Hippocampal formation (tissue), 2 donors: ENCODE measurements at places on chromosomes 5 and 9.

GRCh38 chr5:89071941-89072331 is 189.0 kb upstream of the MEF2C start:
- no peak for DNase-seq

GRCh38 chr5:36719282-36719681 is 112.9 kb downstream of the SLC1A3 start:
- DNase-seq = no peak

GRCh38 chr5:151454166-151454565 is 6.8 kb downstream of the SLC36A1 start:
- DNase-seq = no peak

DNA sequence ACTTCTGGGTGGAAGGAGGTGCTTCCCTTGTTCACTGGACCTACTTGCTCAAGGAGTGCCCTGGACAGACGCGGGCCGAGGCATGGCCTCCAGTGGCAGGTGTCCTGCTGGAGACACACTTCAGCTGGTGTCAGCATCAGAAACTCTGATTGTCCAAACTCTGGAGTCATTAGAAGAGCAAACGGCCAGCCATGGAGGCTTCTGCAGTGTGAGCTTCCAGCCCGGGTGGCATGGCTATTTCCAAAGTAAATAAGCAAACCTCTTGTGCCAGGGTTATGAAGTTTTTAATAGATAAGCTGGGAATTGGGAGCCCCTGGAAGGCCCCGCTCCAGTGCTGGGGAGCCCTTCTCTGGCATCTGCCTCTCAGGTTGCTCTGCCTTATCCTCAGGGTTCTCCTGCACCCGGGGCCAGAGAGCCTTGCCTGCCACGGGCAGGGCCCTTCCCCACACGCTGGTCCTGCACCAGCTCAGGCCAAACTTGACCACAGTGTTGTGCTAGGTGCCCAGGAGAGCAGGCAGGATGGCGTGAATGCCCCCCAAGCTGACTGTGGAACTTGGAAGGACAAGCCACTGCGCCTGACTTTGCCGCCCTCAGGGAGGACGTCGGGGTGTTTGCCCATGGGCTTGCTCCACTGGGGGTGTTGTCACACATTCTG is 285.6 kb downstream of the GADD45G start:
- no peak for DNase-seq

GRCh38 chr5:172383191-172383802 is 71.0 kb downstream of the SH3PXD2B start:
- DNase-seq = no peak

GRCh38 chr9:135676891-135677290 is 13.8 kb downstream of the LCN9 start:
- DNase-seq = no peak

DNA sequence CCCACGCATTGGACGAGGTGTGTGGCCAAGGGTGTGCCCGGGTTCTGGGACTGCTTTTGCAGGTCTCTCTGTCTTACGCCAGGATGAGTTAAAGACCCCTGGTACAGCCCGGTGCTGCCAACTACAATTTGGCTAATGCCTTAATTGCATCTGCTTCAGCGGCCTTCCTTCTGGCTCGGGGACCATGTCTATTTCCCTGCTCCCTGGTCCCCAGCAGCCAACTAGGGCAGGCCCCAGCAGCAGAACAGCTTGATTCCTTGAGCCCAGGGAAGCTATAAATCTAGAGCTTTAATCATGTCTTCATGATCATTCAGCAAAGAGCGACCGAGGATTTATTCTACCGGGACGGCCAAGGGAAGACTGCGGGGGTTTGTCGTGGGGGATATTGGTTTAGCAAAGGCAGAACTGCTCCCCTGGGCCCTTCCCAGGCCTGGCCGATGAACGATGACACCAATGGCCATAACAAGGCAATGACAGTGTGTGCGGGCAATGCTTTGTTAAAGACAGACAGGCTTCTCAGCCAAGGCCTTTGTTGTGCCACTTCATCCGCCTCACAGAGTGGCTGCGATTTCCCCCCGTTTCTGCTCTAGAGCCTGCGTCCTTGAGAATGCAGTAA is 51.4 kb downstream of the CFAP77 start:
- no peak for DNase-seq

DNA sequence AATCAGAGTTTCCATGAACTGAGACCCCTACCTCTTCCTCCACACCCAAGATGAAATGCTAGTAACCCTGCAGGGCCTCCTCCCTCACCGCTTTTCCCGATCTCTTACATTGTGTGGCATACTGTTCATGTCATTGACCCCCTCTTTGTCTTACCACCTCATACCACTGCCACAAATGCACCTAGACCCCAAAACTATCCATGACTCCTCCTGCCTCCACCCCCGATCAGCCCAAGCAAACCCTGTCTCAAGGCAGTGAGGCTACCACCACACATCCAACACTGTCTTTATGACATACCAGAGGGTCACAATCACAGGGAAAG is 55.7 kb downstream of the PLAC8L1 start:
- no peak for DNase-seq

DNA sequence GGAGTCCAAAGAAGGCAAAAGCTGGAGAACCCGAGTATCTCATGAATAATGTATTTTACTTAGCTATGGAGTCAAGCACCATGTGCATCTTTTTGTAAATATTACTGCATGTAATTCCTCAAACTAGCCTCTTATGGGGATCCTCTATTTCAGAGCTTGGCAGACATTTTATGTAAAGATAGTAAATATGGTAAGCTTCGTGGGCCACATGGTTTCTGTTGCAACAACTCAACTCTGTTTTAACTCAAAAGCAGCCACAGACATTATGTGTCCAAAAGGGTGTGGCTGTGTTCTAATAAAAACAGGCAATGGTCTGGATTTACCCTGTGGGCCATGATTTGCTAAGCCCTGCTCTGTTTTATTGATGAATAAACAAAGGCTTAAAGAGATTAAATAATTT is 17.3 kb downstream of the DAPK1 start:
- DNase-seq = no peak

- no peak for DNase-seq
Observed at GRCh38 chr9:109085510-109085909, 34.2 kb downstream of the TMEM245 start.

- DNase-seq = no peak
Observed at GRCh38 chr5:80093796-80094195, 58.6 kb downstream of the THBS4 start.

- DNase-seq = no peak
Observed at GRCh38 chr9:16203729-16204573, 651.1 kb downstream of the CCDC171 start.

- DNase-seq = no peak
Observed at GRCh38 chr9:129702589-129703520, 37.4 kb downstream of the PRRX2 start.

DNA sequence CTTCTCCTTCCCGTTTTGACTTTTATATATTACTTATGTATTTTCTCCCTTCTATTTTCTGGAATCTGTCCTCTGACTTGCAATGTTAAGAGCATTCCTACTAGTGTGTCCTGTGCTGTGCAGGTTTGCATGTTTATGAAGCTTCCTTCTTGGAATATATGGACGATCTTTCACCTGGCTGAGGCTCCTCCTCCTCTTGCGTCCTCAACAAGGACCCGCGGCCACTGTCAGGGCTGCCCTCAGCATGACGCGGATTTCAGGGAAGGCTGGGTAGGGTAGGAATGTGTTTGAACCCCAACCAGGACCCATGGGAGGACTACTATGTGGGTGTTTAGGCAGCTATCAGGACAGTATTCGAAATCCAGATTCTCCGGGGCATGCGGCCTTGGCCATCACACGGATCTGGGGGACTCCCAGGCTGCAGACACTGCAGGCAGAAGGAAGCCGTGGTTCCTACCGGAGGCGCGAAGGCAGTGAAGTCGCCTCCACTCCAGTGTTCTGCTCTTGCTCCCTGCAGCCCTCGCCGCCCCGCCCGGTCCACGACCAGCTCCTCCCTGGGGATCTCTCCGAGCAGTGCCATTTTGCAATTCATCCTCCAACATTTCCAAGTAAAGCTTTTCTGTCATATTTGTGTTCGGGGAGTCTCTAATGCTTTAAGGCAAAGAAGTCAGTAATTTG is 37.0 kb upstream of the OSMR start:
- DNase-seq = no peak

- no peak for DNase-seq
Observed at GRCh38 chr9:120579139-120580050, 572 bp downstream of the CDK5RAP2 start.

- no peak for DNase-seq
Observed at GRCh38 chr5:88881571-88881971, 1.4 kb downstream of the MEF2C start.

- no peak for DNase-seq
Observed at GRCh38 chr9:81669041-81669651, 20.2 kb downstream of the TLE1 start.

DNA sequence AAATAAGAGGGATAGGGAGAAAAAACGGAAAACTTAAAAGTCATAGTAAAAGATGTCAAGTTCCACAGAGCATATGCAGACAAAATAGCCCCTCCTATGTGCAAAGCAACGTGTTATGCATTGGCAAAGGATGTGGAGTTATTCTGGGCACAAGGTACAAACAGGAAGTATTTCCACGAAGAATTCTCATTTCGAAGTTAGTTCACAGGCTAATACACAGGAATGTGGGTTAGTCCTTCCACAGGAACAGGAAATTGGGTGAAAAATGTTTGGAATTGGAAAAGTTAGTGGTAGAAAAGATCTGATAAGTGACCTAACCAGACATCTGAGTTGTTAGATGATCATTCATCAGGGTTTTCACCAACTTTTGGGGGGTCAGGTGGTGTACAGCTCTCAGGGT is 326.6 kb downstream of the EBF1 start:
- no peak for DNase-seq

DNA sequence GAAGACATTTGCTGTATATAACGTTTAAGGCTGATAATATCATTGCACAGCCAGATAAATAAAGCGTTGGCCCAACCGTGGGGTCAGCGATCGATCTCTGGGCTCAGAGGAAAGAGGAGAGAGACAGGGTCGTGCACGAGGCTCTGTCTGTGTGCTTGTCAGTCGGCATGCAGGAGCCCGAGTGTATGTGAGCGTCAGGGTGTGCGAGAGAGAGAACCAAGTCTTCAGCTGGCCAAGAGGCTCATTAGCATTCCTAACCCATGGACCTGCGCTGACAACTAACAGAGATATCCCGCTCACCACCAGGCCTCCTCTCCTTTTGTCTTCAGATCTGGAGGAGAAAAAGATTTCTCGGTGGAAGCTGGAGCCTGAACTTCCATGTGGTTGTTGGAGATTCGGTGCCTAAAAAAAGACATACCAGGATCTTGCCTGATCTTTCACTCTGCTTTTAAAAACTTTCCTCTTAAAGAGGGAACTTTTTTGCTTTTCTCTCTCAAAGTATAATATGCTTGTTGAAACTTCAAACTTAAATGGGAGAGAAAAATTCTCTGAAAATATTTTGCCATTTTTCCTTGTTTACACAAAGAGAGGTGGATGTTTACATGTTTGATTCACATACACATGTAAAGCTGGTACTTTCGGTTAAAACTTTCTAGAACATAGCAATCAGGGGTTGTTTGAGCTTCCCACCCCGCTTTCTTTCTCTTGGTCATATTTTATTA is 16.5 kb downstream of the NR2F1 start:
- no peak for DNase-seq

DNA sequence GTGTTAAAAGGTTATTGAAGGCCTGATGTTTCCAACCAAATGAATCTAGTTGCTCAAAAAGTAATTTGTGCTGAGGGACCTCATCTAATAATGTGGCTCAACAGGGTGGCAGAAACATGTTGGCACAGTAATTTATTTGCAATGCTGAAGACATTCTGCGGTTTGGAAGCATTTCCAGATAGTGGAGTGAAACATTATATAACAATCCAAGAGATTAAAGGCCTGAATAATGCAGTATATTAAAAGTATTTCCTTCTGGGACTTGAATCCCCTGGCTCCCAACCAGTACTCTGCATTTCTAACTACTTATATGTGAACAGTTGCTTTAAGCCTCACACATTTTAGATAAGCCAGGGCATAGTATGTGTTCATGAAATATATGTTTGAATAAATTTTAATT is 25.9 kb upstream of the ALDH1A1 start:
- no peak for DNase-seq

DNA sequence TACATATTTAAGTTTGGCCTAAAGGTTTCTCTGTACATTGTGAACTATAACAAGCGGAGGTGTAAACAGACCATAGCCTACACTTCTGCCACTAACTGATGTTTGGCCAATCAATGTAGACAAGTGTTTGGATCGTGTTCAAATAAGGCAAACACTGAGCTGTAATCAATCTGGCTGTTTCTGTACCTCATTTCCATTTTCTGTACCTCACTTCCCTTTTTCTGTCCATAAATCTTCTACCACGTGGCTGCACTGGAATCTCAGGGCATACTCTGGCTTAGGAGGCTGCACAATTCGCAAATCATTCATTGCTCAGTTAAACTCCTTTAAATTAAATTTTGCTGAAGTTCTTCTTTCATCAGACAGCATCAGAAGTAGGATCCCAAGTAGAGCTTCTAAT is 140.9 kb downstream of the SLC25A46 start:
- DNase-seq = no peak

DNA sequence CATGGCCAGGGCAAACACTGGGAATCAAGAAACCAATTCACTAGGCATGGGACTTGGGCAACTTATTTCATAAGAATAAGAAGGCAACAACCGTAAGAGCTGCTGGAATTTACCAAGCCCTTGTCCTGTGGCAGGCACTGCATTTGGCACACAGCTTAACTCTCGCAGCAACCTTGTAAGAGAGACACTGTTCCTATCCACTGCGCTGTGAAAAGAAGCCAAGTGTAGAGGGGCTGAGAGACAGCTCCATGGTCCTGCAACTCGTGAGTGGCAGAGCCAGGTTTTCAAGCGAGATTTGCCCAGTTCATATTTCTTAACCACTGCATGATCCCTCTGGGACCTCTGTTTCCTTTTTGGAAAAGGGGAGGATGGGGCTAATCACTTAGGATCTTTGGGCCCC is 129.3 kb upstream of the STC2 start:
- no peak for DNase-seq

- no peak for DNase-seq
Observed at GRCh38 chr9:93677048-93677571, 100.7 kb downstream of the PHF2 start.

DNA sequence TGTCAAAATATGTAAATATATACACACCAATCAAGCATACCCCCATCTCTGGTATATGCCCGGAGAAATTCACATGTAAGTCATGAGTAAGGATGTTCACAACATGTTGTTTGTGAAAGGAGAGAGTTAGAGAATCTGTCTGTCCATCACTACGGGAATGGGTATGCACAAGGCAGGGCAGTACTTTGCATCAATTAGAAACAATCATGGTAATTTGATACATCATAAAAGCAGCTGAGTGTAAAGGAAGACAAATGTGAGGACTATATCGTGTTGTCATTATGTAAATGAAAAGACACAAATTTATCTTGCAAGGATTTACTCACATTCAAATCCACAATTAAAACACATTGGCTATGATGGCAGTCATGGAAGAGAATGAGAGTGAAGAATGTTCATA is 146.7 kb downstream of the SV2C start:
- DNase-seq = no peak

GRCh38 chr9:74373348-74373747 is 123.8 kb upstream of the RORB start:
- DNase-seq = no peak

DNA sequence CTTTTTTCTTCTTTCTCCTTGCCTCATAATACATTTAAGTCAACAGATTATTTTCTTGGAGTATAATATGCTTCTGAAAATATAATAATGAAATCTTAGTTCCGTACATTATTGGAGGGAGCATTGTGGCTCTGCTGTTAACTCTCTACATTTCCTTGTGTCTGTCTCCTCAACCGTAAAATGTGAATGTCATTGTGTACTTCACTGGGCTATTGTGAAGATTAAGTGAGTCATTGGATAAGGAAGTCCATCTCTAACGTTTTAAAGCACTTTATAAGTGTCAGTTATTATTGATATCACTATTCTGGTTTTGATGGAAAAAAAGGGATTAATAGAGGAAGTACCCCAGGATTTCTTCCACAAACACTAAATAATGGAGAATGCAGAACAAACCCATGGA is 304.5 kb upstream of the RFX3 start:
- no peak for DNase-seq
